Smooth muscle cell of bladder (primary cell): ENCODE measurements at places on chromosomes 12 and 14. TPM values are rescaled to one million over a fixed set of nuclear protein-coding genes. Genes with fewer than 3 reads are reported as not detected.

Gene SLC6A13
- total RNA-seq: 0.14 and 0.18 TPM in 2 replicates

Gene NOC4L
- total RNA-seq: 6.0 and 8.3 TPM in 2 replicates

Gene TAS2R13
- 0.65 and 0.85 TPM in 2 replicates for total RNA-seq

Gene LALBA
- total RNA-seq: not detected in 2 replicates

Gene GPRC5A
- total RNA-seq: 20.6 and 25.9 TPM in 2 replicates
